ENCODE measurements at places on chromosomes 16 and 17. TPM values are rescaled to one million over a fixed set of nuclear protein-coding genes. Genes with fewer than 3 reads are reported as not detected.

ASB16 gene
- not detected for total RNA-seq

CIBAR2 gene
- not detected for total RNA-seq

CLEC19A gene
- not detected for total RNA-seq

HBA1 gene
- total RNA-seq: not detected

HID1 gene
- 9.0 TPM for total RNA-seq

ADGRG3 gene
- total RNA-seq: not detected

LDHD gene
- 0.12 TPM for total RNA-seq

TANGO6 gene
- 30.9 TPM for total RNA-seq

RANBP10 gene
- total RNA-seq: 4.0 TPM

ABCA9 gene
- not detected for total RNA-seq

NEUROD2 gene
- not detected for total RNA-seq

PRAC1 gene
- total RNA-seq: not detected

DHODH gene
- total RNA-seq: 10.9 TPM

CTF1 gene
- total RNA-seq: 0.87 TPM

NPIPA8 gene
- not detected for total RNA-seq

ZNF423 gene
- total RNA-seq: 0.22 TPM

CA5A gene
- not detected for total RNA-seq

OTOP2 gene
- not detected for total RNA-seq

TTYH2 gene
- 1.2 TPM for total RNA-seq

CD300LG gene
- total RNA-seq: not detected

TMEM238L gene
- total RNA-seq: not detected

CCL14 gene
- not detected for total RNA-seq

CACNG1 gene
- not detected for total RNA-seq

STX1B gene
- total RNA-seq: 0.58 TPM

KRTAP4-9 gene
- total RNA-seq: 0.58 TPM

UTS2R gene
- not detected for total RNA-seq

ODAD4 gene
- 0.29 TPM for total RNA-seq

MYCBPAP gene
- total RNA-seq: 0.58 TPM

CORO6 gene
- total RNA-seq: 4.4 TPM

KCNJ2 gene
- total RNA-seq: 0.22 TPM

RAB26 gene
- total RNA-seq: 2.3 TPM

ESRP2 gene
- 26.7 TPM for total RNA-seq

ADAM11 gene
- total RNA-seq: 0.36 TPM

DPEP3 gene
- not detected for total RNA-seq

TMC7 gene
- 0.43 TPM for total RNA-seq

TMEM100 gene
- total RNA-seq: not detected

USP7 gene
- total RNA-seq: 91.4 TPM

COL1A1 gene
- 13.9 TPM for total RNA-seq

BAIAP3 gene
- 3.9 TPM for total RNA-seq

KRT16 gene
- 2.0 TPM for total RNA-seq

SRSF1 gene
- total RNA-seq: 299 TPM

EME1 gene
- total RNA-seq: 13.2 TPM

IGF2BP1 gene
- total RNA-seq: 9.0 TPM

CPHXL2 gene
- total RNA-seq: not detected

LGALS9B gene
- total RNA-seq: not detected

KCNJ18 gene
- not detected for total RNA-seq

CCL8 gene
- not detected for total RNA-seq

KRT17 gene
- total RNA-seq: 20.8 TPM

HLF gene
- total RNA-seq: 0.75 TPM

ZNRF1 gene
- 26.0 TPM for total RNA-seq

PTGES3L gene
- 2.5 TPM for total RNA-seq

CCDC200 gene
- total RNA-seq: not detected

SMPD3 gene
- total RNA-seq: not detected

TK1 gene
- 245 TPM for total RNA-seq

DCAF7 gene
- total RNA-seq: 36.1 TPM
